Endothelial cell of umbilical vein (primary cell): ENCODE measurements at places on chromosomes 6 and 20.

DNA sequence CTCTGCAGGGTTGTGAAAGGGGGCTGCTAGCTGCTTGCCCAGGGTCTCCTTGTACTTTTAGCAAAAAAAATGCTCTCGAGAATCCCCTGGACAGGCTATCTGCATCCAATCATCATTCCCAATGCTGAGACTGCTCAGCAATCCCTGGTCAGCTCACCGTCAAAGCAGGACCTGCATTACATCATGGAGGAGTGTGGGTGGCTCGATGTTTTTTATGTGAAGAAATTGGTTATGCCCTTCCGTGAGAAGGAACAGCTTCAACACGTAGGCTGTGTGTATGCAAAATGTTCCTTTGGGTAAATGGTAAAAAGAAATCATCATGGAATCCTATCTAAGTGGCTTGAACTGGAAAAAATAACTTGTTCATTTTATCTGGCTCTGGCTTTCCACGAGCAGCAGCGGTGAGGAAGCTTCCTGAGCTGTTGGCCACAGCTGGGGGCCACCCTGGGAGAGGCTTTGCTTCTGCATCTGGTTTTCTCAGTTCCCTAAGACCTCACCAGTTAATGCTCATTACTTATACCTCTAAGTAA is 111.4 kb downstream of the FYN start:
- no peak for DNase-seq

DNA sequence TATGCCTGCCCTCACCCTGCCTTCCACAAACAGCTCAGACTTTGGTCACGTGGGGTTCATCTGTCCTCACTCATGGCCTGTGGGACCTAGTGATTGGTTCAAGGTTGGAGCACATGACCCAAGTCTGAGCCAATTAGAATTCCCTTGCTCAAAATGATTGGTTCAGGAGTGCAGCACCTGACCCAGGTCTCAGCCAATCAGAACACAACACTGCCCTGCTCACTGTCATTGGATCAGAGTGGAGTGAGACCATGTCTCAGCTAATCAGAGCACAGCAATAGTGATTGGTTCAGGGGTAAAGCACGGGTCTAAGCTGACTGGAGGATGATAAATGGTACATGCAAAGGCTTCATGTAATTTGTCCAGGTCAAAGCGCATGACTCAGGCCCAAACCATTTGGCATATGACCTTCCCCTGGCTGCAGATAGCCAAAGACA is 102.2 kb downstream of the PREX1 start:
- DNase-seq: peak; percentile 28

GRCh38 chr6:3535033-3535775 is 78.4 kb upstream of the SLC22A23 start:
- no peak for DNase-seq

DNA sequence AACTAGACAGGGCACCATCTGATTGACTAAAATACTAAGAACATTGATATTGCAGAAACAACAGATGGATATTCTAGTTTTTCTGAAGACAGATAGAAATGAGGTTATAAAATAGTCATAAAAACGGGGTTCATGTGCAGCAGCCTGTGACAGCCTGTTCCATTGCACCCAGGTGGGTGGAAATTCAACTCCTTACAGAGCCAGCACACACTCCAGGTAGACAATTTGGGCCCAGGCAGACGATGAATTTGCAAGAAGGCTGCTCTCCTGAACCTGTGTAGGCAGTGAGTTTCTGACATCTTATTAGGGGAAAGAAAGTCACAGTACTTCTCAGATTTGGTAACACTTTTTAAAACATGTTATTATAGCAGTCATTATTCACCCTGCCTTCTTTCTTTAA is 414.1 kb downstream of the PHF3 start:
- DNase-seq: no peak

DNA sequence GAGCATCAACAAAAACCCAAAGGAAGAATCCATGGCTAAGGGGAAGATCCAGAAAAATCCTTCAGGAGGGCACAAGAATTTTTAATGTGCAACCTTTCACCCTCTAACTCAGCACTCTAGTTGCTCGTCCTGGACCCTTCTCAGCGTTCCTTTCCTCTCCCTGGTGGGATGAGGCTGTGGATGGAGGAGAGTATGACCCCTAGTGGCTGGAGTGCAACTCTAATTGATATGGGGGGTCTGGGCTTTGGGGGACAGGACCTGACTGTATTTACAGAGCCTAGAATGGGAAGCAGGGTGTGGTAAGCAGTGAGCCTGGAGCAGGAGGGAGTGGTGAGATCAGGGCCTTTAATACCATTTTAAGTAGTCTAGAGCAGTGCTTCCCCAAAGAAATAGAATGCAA is 83.9 kb upstream of the CEP85L start:
- DNase-seq: peak; percentile 49

GRCh38 chr6:169341706-169342105 is 88.1 kb upstream of the THBS2 start:
- DNase-seq: no peak

- no peak for DNase-seq
Measured at GRCh38 chr6:37313723-37314486, 39.9 kb upstream of the RNF8 start.

DNA sequence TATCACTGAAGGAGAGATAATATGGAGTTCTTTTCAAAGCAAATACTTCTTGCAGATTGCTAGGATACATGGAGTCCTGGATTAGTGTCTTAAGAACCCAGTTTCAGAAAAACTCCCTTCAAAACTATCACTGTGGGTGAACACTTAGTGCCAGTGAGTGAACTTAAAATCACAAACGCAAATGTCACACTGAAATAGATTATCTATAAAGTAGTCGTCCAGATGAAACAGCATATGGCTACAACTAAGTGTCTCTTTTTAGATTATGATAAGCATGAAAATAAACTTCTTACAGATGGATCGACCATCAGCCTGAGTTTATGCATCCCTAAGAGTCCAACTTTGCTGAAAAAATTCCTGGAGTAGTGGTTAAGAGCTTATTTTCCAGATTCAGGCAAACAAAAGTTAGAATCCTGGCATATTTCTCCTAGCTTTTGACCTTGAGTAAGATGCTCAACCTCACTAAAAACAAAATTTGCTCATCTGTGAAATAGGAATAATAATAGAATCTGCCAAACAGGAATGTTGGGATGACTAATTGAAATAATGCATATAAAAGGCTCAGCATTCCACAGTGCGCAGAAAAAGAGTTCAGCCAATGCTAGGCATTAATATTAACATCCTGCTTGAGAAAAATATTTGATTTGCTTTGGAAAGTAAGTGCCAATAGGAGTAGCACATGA is 70.4 kb downstream of the DOK5 start:
- no peak for DNase-seq

- no peak for DNase-seq
Measured at GRCh38 chr6:167719920-167720319, 106.8 kb upstream of the AFDN start.

DNA sequence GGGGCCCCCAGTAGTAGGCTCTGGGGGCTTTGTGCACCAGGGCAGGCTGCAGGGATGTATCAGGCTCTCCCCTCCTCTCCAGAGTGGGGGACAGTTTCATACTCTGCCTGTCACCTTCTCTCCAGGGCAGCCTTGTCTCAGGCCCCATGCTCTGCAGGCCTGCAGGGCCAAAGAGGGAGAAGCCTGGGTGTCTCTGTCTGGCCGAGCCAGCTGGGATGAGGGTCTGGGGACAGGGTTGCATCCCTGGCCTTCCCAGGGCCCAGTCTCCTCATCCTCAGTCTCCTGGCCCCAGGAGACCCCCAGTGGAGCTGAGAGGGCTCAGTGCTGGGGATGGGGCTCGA is 14.8 kb upstream of the IP6K3 start:
- no peak for DNase-seq

- DNase-seq: peak; percentile 95
Measured at GRCh38 chr20:51930775-51931174, 128.5 kb upstream of the SALL4 start.

DNA sequence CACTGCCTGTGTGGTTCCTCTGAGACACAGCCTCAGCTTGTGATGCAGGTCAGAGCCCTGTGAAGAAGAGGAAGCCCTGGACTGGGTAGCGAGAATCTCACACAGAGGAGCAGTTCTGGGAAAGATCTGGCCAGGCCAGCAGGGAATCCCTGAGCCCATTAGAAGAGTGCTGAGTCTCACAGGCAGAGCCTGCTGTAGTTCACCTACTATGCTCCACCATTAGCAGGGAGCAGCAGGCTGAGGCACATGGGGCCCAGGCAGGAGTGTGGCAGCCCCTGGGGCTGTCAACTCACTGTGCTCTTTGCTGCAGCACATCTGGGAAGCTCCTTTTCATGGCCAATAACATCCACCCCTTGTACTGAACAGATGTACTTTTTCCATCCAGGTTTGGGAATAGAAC is 146.8 kb upstream of the B3GAT2 start:
- DNase-seq: no peak

- peak; percentile 13 for DNase-seq
Measured at GRCh38 chr6:136284909-136285308, 4.7 kb downstream of the BCLAF1 start.

- DNase-seq: no peak
Measured at GRCh38 chr6:94217836-94218235, 798.5 kb upstream of the EPHA7 start.

DNA sequence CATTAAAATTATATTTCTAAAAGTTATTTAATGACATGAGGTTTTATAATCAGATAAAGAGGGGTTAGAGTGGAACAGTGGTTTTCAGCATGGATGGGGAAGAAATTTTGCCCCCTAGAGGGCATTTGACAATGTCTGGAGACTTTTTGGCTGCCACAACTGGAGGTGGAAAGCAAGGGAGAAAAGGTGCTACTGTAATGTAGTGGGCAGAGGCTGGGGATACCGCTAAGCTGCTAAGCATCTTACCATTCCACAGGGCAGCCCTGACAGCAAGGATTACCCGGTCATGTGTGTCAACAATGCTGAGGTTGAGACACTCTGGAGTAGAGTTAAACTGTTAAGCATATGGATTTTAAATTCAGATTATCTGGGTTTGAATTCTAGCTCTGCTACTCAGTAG is 52.9 kb upstream of the FABP7 start:
- peak; percentile 12 for DNase-seq

- no peak for DNase-seq
Measured at GRCh38 chr6:105810922-105811482, 275.1 kb upstream of the PRDM1 start.

DNA sequence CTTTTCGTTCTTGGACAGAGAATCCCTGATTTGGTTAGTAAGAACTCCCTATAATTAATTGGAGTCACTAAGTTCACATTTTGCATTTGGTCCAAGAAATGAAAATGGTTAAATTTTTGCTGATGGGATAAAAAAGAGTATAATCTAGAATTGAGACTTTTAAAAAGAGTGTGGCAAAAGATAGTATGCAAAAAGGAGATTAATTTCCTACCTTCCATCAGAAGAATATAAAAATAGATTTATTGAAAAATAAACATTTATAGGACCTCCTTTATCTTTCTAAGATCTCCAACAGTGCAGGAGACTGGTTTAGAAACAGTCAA is 105.5 kb upstream of the EEF1E1 start:
- DNase-seq: no peak

GRCh38 chr20:60113024-60113724 is 155.0 kb downstream of the CDH26 start:
- no peak for DNase-seq

GRCh38 chr20:16942756-16943155 is 194.6 kb downstream of the OTOR start:
- DNase-seq: no peak

GRCh38 chr20:59789686-59790085 is 143.8 kb downstream of the SYCP2 start:
- DNase-seq: no peak

GRCh38 chr20:36097337-36098151 is 57.0 kb upstream of the EPB41L1 start:
- DNase-seq: peak; percentile 64

DNA sequence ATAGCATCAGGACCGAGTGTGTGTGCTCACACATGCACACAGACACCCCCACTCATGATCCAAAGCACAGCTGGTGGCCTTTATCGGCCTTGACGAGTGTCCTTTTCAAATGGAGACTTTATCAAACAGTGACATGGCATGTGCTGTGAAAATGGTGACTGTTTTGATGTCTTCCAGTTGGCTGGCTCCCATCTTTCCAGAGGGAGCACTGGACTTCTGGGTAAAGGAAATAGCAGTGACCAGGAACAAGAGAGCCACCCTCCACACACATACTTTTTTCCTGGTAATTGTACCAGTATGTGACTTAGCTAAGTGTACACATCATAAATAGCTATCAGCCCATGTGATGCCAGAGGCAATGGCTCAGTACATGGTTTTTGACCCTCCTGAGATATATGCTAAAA is 52.7 kb downstream of the ZDHHC14 start:
- DNase-seq: no peak

DNA sequence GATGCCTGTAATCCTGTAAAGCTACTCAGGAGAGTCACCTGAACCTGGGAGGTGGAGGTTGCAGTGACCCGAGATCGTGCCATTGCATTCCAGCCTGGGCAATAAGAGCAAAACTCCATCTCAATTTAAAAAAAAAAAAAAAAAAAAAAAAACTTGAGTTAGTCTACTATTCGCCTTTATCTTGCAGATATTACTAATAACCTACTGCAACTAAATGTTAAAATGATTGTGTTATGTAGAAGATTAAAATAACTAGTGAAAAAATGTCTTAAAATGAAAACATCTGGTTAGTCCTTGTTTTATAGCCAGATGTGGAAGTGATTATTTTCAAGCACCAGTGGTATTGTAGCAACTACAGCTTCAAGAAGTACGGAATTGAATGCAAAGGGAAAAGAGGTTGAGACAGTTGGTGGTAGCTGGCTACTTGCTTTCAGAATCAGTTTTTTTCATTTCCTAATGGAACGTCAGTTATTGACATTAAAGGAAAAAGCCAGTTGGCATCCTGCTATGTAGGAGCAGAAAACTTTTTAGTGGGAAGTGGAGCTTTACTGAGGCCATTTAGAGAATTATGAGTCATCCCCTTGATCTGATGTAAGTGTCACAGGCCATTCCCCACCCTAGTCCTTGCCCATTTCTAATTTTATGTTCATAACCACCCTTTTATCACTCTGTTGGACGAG is 43.8 kb upstream of the DYNLRB1 start:
- DNase-seq: peak; percentile 77
